ENCODE measurements at places on chromosomes 13 and 19.

DNA sequence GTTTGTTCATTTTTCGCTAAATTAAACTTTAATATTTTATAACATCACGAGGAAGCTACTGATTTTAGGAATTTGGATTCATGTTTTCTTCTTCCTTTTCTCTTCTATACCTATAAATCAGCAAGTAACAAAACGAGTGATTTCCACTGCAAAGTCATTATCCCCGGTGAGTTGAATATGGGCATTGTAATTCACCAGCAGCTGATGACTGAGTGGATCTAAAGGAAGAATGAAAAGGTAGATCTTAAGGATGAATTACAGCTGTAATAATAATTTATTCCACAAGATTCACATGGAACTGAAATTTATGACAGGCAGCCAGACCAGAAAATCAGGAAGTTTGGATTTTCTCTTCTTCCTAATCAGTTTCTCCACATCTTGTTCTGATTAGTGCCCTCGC lies 111.4 kb downstream of the GPC6 start:
- DNase-seq, result no peak

DNA sequence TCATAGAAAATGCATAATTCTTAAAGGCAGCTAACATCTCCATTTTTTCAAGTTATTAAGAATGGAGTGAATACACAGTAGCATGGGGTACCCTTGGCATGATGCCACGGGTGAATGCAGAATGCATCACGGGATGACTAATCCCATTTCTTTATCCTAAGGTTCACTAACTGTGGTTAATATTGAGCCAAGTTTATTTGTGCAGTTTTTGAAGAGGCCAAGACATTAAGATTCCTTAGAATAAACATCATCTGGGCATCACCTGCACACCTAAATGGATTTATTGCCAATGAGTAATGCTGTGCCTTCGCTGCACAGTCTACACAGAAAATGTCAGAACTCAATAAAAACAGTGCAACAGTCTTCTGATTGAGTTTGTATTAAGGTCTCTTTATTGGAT lies 333.1 kb downstream of the GPC6 start:
- DNase-seq, result no peak

DNA sequence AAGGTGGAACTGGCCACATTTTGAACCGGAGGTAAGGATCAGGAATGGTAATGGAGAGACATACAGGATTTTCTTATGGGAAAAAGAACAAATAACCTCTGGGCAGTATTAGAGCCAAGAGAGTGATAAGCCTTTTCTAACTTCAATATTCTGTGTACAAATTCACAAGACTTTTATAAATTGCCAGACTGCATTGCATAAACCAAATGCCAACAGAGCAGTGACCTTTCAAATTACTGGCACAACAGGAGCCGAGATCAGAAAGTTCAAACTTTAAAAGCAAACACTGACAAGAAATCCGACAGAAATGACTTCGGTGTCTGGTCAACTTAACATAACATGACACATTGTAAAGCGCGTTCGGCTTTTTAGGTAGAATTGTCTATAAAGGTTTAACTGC lies 737.1 kb downstream of the GPC5 start:
- DNase-seq, result no peak

- DNase-seq, result no peak
These were observed 1703.3 kb upstream of the SLC10A2 start for GRCh38 chr13:104769545-104769944.

DNA sequence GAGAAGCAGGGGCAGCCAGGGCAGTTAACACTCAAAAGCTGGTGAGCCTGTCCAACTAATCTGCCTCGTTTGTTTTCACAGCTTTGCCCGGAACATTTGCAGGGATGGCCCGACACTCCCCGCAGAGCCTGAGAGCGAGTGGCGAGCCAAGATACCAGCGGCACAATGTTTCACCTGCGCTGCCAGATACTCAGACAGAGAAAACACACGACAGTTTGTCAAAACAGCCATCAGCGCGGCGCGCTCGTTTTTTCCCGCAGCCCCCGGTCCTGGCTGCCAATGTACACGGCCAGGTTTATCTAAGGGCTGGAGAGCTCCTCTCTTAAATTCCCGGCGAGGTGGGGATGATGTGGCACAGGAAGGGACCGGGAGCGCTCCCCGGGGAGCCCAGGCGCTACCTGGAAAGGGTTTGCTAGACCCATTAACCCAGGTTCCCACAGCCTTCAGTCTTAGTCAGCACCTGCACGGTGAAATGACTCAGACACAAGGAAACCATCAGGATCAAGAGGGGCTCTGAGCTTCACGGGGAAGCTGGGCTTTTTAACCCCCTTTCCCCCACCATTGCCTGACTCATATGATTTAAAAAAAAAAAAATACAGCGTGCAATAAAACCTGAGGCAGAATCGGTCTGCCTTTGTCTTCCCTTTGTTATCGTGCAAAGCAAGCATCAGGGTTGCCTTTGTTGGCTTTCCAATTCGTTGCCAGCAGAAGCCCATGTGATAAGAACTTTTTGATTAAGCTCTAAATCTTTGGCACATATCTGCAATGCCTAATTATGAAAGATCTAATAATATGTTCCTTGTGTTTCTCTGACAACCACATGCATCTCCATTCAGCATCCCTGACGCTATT lies 186.2 kb downstream of the EFNB2 start:
- no peak for DNase-seq

DNA sequence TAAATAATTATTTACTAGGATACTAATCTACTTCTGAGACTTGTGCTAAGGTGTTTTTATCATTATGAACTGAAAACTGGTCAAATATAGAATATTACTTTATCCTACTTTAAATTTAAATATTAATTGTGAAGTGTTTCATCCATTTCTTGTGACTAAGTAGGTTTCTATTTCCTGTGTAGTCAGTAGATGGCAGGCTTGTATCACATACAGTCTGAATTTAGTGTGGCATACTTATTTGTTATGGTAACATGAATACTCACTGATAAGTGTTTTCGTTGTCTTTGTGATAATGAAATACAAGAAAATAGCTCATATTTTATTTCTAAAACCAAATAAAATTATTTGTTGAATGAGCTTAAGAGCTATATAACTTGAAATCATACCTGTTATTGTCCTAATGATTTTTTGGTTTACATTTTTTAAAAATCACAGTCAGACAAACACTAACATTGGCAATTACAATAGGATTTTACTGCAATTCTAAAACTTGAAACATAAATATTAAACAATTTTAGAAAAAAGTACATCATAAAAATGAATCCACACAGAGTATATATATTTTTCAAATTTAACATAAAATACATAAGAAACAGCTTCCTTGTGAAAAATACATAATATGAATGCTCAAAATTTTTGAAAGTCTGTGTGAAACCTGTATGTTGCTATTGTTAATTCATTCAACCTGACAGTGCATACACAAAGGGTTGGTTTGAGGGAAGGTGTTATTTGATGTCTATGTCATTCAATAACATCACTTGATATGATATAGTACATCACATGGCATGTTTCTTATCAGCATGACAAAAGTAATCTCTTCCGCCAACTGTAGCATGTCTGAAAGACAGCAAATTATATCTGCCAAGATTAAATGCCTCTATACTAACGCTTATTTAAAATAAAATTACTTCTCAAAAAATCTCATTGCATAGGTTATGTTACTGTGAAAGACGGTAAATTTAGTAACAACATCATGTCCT lies 904.8 kb upstream of the PCDH20 start:
- DNase-seq, result no peak

DNA sequence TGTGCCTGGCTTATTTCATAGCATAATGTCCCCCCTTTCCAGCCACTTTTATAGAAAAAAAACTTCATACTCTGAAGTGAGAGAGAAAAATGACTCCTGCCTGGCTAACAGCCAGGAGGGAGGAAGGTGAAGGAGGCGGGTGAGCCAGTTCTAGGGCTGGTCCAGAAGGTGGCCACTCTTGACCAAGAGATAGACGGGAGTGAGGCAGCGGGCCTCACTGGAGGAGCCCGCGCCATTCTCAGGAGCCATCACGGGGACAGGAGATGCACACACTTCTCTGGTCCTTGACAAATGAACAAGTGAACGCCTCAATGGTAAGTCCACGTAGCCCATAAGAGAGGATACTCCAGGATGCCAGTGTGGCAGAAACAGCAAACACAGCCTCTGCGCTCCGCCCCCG lies 231.4 kb downstream of the UQCRFS1 start:
- no peak for DNase-seq

DNA sequence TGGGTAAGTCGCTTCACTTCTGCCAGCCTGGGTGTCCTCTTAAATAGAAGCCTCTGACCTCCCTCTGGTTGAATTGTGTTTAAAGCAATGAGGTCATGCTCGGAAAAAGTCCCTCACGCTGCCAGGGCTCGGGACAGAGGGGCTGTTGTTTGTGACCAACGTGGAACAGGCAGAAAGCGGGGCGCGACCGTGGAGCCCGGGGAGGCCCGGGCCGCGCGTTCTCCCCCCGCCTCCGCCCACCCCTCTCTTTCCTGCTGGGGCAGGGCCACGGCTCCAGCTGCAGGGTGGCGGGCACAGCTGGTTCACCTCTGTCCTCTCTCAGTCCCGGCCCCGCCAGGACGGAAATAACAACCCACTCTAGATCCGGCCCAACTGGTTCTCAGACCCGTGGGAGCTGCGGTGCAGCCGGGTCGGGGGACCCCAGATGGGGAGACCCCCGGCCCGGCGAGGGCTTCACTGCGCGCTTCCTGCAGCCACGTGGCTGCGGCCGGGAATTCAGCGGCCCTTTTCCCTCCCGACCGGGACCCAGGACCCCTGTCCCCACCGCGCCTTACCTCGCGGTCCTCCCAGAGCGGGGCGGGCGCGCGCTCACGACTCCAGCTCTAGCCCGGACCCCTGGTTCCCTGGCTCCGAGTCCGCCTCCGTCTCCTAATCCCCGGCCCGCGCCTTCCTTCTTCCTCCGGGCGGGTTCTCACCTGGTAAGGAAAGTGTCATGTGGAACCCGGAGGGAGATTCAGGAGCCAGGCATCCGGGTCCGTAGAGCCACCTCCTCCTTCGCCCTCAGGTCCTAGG lies 1.9 kb downstream of the CDC42EP5 start:
- no peak for DNase-seq

GRCh38 chr13:67642657-67643056 lies 412.5 kb upstream of the PCDH9 start:
- DNase-seq, result no peak

DNA sequence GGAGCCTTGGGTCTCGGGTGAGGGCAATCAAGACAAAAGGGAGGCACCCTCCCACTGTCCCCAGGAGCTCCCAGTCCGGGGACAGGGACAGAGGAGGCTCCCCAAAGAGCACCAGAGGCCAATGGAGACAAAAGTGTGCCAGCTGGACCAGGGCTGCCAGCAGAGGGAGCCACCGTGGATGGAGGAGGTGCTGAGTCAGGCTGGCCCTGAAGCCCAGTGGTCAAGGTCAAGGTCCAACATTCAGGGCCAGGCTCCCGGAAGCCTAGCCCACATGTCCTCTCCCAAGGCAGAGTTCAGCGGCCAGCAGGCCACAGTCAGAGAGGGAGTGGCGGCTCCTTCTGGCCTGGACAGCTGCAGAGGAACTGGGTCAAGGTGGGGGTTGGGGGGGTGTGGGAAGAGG lies 8.4 kb downstream of the COL5A3 start:
- peak; percentile 37 for DNase-seq

DNA sequence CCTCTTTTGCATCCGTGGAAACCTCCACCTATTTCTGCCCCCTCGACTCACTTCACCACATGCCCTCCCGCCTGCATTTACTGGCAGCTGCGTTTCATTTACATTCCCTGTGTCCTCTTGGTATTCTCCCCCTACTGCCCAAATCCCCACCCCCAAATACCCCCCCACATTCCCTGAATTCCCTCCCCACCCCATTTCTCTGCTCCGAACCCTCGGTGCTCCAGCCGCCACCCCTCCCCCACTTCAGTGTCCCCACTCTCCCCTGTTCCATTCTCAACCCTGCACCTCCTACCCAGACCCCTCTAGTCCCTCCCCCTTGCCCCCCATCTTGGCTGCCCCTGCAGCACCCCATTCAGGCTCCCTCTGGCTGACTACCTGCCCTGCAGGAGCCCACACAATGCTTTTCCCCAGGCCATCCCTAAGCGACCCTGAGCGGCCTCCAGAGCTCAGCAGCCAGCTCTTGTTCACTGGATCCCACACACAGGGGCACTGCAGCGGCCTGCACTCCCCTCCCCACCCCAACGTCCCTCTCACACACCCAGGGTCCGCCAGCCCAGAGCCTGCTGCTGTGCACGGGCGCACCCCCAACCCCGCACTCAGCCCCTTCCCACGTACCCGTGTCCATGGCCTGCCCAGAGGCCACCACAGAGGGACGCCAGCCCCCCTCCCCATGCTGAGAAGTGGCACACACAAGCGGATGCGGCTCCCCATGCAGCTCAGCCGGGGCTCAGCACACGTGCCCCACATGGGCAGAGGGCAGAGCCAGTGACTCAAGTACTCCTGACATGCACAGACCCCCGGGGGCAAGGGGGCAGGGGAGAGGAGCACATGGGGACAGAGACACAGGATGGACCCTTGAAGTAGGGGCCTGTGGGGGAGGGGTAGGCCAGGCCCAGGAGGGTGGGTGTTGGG lies 26.3 kb downstream of the SHANK1 start:
- no peak for DNase-seq

- no peak for DNase-seq
These were observed 3.9 kb upstream of the GPR183 start for GRCh38 chr13:99311137-99311536.

GRCh38 chr19:5364674-5365073 lies 24.1 kb upstream of the PTPRS start:
- DNase-seq, result no peak

- DNase-seq, result no peak
These were observed 231.0 kb upstream of the IRS2 start for GRCh38 chr13:110017379-110017778.

DNA sequence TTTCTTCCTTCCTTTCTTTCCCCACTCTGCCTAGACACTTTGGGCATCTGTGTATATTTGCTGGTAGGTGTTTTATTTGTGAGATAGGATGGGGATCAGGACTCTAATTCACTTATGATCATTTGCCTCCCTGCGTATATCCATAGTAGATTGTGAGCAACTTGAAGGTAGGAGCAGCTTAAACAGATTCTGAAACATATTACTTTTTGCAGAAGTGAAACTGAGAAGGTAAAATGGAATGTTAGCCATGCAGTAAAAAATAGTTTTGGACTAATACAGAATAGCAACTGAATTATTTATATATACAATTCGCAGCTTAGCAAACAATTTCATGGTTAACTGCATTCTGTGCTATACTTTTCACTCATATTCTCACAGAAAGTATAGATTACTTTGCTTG lies 38.7 kb downstream of the RNF6 start:
- DNase-seq, result no peak

Measured in WERI-Rb-1 (cell line).